ENCODE measurements at places on chromosomes 4 and X.

DNA sequence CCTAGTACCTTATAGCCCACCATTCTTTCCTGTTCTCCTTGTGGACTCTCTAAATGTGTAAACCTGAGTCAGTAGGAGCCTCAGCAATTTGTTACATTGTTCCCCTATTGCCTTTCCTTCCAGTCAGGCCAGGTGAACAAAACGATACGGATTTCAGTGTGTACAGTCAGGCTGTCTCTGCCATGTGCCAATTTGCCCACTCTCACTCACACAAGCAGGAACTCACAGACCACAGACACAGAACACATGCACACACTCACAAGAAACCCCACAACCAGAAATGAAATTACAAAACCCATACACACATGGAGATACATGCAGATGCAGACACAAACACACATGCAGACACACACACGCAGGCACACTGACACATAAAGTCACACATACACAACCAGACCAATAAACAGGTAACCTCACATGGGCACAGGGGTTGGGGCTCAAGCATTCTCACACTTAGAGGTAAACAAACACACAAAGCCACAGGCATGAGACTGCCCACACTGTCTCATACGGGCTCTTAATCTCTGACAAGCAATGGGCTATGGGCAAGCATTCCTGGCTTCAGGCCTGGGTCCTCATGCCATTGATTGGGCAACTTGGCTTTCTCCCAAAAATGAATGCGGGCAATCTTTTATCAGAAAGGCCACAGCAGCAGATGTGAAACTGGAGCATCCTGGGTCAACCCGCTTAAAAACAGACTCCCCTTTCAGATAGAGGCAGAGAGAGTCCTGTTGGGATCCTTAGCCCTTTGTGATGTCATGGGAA is 68.7 kb downstream of the NBDY start:
- DNase-seq, result no peak

DNA sequence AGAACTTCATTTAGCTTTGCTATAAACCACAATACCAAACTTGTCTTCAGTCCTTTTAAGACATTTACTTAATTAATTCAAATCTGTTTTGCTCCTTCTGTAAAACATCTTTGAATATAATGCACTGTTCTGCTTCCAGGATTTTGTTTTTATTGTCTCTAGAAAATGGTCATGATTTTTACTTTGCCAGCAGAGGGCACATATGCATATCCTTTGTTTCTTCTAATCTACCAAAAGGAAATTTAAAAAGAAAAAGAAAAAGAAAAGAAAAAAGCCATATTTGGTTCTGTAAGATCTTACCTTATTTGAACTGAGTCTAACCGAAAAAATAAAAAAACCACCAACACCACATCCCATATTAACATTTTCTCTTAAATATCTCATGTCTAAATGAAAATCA is 101.9 kb upstream of the CCSER1 start:
- no peak for DNase-seq

- DNase-seq, result no peak
These were observed 66.6 kb downstream of the BLTP1 start for GRCh38 chr4:122218762-122219161.

- no peak for DNase-seq
These were observed 87.9 kb downstream of the LRRC66 start for GRCh38 chr4:51932261-51932660.

DNA sequence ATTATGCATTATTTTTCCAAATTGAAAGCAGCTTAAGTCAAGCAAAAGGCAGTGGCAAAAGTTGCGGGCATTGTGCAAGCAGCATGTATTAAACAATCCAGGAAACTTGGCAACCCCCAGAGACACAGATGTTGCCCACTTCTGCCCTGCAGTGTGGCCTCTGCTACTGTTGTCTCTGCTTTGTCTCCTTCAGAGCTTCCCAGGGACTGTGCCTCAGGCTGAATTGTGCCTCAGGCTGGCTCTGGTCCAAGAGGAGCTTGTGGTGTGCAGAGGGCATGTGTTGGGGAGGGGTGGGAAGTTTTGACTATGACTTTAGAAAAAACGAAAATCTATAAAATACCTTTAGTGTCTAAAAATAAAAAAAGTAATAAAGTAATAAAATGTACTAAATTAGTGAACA is 201.4 kb downstream of the CCSER1 start:
- DNase-seq, result no peak

- DNase-seq, result no peak
These were observed 158.8 kb downstream of the TECRL start for GRCh38 chr4:64250488-64250887.

- no peak for DNase-seq
These were observed 262.7 kb downstream of the PTTG2 start for GRCh38 chr4:38222892-38223291.

- DNase-seq, result no peak
These were observed 13.5 kb downstream of the PAGE4 start for GRCh38 chrX:49842621-49843020.

GRCh38 chr4:28913466-28913865 is 1806.7 kb upstream of the PCDH7 start:
- no peak for DNase-seq

GRCh38 chrX:150454083-150454482 is 91.0 kb downstream of the MAMLD1 start:
- DNase-seq, result no peak

- no peak for DNase-seq
These were observed 156.3 kb downstream of the CPEB2 start for GRCh38 chr4:15158406-15159091.

DNA sequence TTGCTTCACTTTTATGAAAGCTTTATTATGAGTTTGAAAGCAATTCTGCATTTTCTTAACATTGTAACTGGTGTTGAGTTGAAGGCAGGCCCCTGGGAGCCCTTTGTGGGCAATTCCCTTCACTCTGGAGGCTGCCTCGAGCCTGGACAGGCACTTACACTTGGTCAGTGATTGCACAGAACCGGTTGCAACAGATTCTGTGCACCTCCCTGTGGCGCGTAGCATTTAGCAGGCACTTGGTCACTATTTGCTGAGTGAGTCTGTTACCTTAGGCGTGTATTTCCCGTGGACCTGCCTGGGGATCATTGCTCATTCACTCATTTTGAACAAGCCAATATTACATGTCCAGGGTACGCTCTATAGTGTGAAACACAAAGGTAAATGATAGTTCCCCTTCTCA is 80.4 kb downstream of the PTTG2 start:
- no peak for DNase-seq

DNA sequence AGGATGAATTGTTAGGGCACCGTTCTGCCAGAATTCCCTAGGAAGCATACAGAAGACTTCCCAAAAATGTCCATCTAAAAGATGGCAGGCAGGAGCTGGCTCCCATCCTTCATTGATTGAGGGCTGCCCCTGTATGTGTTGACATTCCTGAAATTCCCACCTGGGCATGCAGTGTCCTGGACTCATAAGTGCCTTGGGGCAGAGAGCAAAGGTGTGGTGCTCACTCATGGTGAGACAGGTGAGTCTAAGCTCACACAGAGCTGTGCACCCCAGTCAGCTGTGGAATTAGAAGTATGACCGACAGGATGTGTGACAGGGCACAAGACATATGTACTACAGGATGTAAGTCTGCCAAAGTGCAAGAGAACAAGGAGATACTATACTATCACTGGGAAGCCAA is 271.9 kb downstream of the MID1IP1 start:
- no peak for DNase-seq

DNA sequence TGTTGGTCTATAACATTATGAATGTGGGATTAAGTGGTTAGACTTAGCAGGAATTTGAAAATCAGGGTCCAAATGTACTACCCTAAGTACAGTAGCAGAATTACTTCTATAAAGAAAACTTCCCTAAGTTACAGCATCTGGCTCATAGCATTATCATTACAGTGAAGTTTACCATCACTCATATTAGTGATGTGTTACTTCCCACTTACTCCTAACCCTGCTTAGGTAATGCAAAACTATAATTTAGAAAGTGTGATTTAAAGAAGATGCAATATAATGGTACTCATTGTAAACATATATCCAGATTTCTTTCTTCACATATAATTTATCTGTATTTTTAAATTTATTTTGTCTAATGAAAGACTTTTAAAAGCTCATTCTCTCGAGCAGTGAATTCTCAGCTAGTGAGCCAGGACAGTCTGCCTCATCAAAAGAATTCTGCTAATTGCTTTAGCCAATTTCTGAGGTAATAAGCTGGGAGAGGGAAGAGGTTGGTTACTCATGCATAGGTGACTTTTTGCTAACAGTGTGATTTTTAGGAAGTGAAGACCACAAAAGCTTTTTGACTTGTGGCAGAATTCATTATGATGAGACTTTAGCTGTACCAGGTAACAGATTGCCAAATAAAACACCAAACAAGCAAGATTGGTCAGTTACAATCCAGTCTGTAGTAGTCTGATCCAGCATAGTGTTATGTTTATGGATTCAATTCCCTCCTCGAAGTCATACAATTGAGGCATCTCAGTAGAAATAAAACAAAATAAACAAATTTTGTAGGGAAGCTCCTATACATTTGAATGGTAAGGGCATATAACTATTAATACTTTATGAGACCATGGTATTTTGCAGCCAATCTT is 21.0 kb downstream of the PLS3 start:
- no peak for DNase-seq

DNA sequence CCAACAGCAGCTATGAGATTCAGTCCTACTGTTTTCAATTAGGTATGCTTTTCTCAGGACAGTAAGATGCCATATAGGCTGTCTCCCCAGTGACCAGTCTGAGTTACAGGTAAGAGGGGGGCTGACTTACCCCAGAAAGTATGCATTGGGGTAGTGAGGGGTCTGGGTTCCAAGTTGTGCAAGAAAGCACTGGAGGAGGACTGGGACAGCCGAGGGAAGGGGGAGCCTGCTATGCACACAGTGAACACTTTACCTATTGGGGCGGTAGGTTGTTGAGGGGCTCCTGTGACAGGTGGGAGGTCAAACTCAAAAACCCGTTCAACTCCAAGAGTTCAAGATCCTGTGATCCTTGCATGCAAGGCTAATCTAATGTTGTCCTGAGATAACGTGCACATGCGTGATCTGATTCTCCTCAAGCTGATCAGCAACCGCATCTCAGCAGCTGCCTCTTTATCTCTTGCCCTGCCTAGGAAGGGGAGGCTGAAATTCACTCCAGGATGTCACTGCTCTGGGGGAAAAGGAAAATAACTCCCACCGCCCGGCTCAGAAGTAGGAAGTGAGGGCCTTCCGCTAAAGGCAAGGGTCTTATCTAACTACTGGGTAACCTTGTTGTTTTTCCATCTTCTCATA is 108.8 kb upstream of the KIT start:
- no peak for DNase-seq

- DNase-seq, result no peak
These were observed 62.6 kb upstream of the LIMCH1 start for GRCh38 chr4:41475402-41475801.

- no peak for DNase-seq
These were observed 110.4 kb upstream of the MAP9 start for GRCh38 chr4:155487210-155487609.

- DNase-seq, result no peak
These were observed 104.1 kb downstream of the PHOX2B start for GRCh38 chr4:41644288-41644914.

DNA sequence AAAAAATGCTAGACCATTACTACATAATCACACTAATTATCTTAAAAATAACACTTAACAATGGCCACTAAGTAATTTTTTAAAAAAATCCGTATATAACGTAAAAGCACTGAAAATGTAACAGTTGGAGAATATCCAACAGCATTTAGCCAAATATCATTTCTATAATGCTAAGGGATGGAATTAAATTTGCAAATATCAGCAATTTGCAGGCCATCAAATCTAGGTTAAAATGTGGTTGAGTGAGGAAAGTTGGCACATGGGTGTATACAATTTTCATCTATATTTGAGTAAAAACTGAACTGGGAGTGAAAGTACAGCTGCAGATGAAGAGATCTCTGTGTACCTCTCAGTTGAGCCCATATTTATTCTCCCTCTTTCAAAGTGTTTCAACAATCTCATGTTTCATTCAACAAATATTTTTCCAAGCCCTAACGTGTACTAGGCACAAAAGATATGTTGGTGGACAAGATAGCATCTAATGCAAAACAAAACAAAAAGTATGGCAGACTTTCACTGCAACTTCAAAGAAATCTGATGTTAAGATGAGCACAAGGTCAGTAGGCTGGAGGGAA is 63.0 kb downstream of the MBNL3 start:
- DNase-seq, result no peak

DNA sequence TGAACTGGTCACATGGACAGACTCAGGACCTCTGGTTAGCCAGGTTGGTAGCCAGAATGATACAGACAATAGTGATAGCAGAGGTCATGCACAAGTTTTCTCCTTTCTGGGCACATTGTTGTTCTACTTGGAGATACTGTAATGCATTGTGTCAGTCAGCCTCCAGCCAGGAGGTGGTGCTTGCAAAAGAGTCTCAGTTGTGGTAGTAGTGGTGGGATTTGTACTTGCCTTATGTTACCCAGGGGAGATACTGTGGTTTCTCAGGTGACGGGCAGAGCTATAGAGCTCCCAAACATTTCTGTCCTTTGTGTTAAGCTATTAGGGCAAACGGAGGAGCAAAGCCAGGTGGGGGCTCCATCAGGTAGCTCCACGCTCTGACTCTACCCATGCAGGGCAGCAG is 190.5 kb downstream of the STPG2 start:
- no peak for DNase-seq

DNA sequence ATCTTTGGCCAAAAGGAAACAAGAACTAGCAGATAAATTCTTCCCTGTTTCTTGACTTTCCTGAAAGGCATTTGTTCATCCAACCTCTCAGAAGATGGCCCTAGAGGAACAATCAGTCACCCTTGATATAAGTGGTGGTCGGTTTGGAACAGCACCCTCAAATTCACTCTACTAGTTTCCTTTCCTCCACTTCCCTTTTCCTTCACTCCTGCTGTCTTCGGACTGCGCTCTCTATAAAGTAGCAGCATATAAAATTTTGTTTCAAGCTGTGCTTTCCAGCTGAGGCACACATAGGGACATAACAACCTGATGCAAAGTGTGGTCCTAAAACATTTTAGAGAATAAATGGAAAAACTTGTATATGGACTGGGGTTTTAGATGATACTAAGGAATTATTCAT is 29.0 kb upstream of the MOB1B start:
- no peak for DNase-seq

DNA sequence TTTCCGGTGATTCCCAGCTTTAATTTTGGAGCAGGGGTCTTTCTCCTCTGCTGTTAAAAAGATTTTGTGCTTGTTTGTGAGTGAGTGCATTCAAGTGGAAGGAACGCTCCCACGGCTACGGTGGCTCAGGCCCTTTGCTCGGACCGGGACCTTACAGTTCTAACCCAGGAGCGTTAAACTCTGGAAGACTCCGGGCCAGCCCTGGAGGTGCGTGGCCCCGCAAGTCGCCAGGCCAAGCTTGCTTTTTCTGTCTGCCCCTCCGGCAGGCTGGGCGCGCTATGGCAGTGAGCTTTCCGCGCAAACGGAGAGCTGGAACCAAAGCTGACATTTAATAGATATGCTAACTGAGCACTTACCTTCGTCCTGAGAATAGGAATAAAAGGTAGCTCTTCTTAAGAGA is 18.3 kb upstream of the PITX2 start:
- no peak for DNase-seq

- no peak for DNase-seq
These were observed at the start of gene POU3F4 for GRCh38 chrX:83508006-83508405. Gene POU3F4, plus strand, starts transcription at chrX:83508290. Its CDS starts 35 bp downstream, at chrX:83508325.
